ENCODE measurements at places on chromosomes 1 and 21.
A peak's percentile ranks its signal among the peaks of the same experiment; 100 is the strongest.

GRCh38 chr1:201269900-201270410 is 13.4 kb upstream of the PKP1 start:
- DNase-seq = no peak

DNA sequence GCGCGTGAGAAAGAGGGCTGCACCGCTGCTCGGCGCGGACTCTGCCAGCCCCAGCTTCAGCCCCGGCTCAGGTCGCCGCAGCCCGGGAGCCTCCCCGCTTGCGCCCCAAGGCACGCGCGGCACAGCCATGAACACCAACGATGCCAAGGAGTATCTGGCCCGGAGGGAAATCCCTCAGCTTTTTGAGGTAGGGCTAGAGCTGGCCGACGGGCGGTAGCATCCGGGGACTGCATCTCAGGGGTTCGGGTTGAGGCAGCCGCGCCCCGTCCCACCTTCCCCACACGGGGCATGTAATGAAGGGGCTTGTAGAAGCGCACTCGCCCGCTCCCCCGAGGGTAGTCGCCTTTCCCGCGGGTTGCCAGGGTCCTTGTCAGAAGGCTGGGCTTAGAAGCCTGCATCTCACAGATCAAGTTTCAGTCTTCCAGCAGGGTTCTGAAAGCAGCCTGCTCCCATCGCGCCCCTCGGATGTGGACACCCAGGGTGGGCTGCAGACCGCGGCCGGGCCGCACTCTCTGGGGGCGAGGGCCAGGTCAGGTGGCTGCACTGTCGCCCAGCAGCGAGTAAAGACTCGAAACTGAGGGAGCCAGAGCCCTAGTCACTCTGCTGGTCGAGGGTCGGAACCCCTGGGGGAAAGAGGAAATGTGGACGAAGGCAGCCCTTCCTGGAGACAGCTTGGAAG is 507 bp downstream of the AK5 start:
- DNase-seq = no peak

DNA sequence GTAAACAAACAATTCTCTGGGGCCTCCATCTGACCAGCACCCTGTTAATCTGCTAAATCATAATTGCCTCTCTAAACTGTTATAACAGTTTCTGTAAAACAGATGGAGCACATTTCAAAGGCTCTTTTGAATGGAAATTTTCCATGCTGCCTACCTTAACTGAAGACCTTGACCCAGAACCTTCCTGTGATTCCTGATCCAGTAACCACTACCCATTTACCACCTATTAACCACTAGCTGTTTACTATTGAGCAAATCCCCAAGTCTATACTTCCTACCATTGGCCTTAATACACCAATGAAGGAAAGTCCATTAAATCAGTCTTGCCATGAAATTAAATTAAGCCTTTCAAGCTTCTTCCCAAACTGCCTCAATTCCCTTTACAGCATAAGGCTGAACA is 46.3 kb downstream of the RAB3GAP2 start:
- DNase-seq = no peak

DNA sequence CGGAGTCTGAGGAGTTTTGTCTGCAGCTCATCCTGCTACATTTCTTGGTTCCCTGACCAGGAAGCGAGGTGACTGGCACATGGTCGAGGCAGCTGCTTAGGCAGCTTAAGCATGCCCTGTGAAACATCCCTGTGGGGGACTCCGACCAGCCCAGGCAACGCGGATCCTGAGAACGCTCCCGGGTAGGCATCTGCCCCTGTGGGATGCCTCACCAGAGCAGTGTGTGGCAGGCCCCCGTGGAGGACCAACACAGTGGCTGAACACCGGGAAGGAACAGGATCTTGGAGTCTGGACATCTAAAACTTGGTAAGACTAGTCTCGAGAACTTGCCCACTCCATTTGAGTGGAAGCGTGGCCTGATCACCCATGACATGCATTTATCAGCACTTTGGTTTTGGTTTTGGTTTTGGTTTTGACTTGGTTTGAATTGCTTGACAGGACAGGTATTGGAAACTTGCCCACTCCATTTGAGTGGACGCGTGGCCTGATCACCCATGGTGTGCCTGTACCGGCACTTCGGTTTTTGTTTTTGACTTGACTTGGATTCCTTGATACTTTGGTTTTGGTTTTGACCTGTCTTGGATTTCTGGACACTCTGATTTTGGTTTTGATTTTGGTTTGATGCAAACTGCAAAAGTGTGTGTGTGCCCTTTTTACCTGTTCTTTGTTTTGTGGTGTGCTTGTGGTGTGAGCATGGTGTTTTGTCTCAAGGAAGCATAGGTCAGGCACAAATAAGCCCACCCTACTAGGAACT is 12.2 kb upstream of the NEK2 start:
- no peak for DNase-seq

DNA sequence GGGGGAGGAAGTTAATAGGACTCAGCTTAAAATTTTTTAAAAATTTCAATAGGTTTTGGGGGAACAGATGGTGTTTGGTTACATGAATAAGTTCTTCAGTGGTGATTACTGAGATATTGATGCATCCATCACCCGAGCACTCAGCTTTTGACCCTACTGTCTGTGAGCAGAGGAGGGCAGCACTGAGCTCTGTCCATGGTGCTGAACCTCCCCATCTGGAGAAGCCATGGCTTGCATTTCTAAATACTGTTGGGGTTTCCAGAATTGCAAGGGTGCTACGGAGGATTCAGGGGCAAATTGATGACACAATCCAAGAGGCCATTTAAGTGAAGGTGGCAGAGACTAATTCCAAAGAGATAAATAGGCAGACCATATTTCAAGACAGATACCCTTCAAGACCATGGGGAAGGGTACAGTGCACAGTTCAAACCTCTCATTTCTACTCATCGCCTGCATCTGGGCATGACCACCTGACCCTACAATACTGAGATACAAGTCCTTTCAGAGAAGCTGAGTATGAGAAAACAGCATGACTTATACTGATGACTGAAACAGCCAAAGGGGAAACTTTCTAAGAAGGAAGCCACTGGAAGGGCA is 17.2 kb downstream of the SYT2 start:
- peak; percentile 38 for DNase-seq

DNA sequence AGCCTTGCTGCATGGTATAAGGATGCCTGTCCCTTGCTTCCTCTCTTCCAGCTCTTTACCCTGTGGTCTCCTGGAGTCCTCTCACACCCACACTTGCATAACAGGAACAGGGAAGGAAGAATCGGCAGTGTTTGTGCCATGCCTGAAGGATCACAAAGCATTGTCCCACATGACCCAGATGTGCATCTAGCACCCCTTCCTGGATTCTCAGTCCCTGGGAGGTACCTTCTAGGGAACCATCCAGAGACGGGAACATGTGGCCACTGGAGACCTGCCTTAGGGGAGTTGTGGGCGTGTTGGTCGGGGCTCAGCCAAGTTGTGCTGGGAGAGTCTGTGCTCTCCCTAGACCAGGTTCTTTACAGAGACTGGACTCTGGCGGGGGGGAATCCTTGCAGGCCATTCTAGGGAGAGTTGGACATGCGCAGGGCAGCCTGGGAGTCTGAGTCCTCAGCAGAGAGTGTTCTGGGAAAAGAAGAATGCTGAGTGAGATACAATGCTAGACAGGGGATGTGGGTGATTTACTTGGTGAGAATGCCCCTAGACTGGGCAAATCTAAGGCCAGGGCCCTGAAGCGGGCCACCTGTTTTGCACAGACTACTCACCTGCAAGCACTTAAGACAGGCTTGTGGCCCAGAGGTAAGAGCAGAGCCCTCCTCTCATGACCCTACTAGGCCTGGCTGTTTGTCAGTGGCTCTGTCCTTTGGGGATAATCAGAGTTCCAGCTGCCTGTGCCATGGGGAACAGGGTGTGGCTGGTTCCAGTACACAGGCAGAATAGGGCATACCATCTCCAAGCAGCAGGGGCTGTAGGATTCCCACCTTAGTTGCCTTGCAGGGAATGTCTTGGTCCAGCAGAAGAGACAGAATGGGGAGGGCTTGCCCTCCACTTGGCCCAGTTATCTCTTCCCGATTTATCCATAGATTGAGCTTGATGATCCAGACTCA is 89.8 kb downstream of the MAN1C1 start:
- DNase-seq = no peak

All from GM04504 (cell line).